NCI-H1105 (cell line): ENCODE measurements at places on chromosomes 4 and X.

GRCh38 chr4:94126669-94127068 lies 81.0 kb upstream of the SMARCAD1 start:
- no peak for DNase-seq

DNA sequence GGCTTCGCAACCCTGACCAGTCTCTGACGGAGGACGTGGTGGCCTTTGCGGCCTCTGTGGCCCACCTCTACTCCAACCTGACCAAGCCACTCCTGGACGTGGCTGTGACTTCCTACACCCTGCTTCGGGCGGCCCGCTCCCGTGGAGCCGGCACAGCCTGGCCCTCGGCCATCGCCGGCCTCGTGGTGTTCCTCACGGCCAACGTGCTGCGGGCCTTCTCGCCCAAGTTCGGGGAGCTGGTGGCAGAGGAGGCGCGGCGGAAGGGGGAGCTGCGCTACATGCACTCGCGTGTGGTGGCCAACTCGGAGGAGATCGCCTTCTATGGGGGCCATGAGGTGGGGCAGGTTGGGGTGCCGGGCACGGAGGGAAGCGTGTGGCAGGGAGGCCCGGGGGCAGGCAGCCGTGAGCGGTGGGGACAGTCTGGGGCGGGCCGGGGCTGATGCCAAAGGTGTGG lies 1.2 kb downstream of the ABCD1 start:
- no peak for DNase-seq

- DNase-seq = peak; percentile 1
Observed at GRCh38 chr4:159764343-159764952, 661.6 kb downstream of the RAPGEF2 start.

GRCh38 chrX:37543324-37543723 lies 28.1 kb upstream of the LANCL3 start:
- DNase-seq = no peak

GRCh38 chrX:85503258-85504158 lies 124.0 kb upstream of the POF1B start:
- peak; percentile 59 for DNase-seq

DNA sequence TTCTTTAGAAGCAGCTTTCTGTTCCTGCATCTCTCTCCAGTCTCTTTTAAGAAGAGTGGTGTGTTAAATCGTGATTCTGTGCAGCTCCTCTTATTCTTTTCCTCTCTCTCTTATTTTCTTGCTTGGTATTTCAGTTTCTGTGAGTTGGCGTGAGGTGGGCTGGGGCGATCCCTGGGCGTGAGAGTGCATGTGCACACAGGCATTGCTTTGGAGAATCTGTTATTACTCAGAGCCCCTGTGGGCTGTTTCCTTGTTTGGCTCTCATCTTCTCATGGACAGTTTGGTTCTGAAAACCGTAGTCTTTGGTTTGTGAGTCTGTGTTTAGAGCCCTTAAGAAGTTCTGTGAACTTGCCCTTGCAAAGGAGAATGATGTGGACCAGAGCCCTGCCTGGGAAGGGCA lies 97.2 kb upstream of the CLNK start:
- no peak for DNase-seq

DNA sequence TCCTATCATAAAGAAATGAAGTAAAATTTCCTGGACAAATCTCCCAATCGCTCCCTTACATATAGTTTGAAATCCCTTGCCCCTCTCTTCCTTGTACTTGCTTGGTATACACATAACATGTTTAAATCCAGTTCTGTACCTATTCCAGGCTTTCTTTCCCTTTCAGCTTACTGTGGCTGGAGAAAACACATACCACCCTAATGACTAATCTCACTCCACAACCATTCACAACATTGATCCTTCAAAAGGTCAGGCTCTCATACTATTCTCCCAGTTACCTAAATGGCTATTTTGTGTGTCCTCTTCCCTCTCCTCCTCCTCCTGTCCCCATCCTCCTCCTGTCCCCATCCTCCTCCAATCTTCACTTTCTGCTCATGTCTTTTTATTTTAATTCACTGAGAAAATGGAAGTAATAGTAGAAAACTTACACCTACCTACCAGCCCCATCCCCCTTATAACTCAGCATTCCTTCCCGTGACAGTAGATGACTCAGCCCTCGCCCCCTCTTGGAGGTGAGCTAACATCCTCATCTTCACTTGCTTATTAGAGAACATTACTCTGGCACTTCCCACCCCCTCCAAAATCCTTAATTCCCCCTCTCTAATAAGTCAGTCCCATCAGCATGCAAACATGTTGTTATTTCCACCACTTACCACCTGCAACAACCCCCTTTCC lies 77.5 kb downstream of the IL15 start:
- no peak for DNase-seq

- no peak for DNase-seq
Observed at GRCh38 chr4:53579826-53580225, 11.5 kb downstream of the LNX1 start.

GRCh38 chrX:82208975-82209374 lies 1007.1 kb downstream of the SH3BGRL start:
- no peak for DNase-seq

DNA sequence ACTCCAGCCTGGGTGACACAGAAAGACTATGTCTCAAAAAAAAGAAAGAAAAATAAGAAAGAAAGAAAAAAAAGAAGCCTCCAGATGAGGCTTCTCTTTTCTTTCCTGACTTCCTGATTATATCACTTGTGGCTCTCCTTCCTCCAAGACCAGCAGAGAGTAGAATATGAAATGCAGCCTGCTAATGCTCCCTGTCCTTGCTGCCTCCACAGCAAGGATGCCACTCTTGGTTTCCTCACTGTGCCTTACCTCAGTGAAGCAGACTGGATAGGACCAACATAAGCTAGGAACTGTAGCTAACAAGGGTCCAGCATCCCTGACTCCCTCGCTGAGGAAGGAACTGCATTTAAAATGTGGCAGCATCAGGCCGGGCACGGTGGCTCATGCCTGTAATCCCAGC lies 11.7 kb downstream of the SLC25A43 start:
- no peak for DNase-seq

GRCh38 chr4:101205916-101206315 lies 141.4 kb downstream of the PPP3CA start:
- no peak for DNase-seq

DNA sequence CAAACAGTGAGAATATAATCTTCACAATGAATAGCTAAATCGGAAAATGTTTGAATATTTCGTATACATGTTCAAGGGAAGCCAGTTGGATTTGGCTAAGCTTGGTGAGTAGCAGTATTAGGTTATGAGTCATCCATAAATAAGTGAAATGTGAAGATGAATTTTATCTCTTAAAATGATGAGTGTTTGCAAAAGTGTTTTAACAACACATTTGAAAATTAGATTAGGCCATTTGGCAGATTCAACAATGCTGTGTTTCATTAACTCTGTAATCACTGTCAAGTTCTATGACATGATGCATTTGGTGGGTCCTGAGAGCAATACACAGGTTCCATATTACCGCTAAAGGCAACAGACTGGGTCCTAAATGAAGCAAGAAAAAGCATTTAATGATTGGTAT lies 301.9 kb upstream of the PRPS2 start:
- DNase-seq = no peak

DNA sequence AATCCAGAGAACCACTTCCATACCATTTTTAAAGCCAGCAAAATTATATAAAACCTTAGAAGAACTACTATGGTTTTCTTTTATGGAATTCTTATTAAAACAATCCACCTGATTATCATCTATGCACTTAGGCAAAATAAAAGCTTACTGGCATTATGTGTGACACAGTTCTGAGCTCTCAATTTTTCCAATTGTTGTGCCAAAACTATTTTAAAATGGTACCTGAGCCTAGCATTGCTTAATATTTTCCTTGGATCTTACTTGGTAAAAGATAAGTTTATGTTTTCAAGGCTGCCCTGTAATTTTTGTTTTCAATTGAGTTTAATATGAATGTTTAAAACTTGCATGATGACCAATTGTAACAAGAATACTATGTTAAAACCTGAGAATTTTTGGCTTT lies 201.3 kb downstream of the MAD2L1 start:
- no peak for DNase-seq

DNA sequence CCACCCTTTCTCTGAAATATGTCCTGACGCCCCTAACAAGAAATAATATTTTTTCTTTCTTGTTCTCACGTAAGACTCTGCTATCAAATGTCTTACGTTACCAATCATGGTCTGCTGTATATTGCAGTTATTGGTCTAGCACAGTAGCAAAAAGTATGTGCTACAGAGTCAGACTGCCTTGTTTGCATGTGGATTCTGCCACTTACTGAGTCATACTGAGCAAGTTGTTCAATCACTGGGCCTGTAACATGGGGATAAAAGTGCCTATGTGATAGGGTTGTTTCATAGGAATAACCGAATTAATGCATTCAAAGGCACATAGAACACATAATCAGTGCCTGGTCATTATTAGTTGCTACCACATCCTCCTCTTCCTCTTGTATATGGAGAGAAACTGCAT lies 14.1 kb downstream of the RPGR start:
- no peak for DNase-seq

- no peak for DNase-seq
Observed at GRCh38 chr4:13215560-13215959, 268.6 kb downstream of the RAB28 start.

- no peak for DNase-seq
Observed at GRCh38 chrX:2474280-2474962, 26.4 kb downstream of the DHRSX start.

- no peak for DNase-seq
Observed at GRCh38 chrX:1885116-1885515, 270.3 kb downstream of the ASMT start.

GRCh38 chrX:38192007-38192810 lies 28.5 kb downstream of the SRPX start:
- DNase-seq = peak; percentile 21

DNA sequence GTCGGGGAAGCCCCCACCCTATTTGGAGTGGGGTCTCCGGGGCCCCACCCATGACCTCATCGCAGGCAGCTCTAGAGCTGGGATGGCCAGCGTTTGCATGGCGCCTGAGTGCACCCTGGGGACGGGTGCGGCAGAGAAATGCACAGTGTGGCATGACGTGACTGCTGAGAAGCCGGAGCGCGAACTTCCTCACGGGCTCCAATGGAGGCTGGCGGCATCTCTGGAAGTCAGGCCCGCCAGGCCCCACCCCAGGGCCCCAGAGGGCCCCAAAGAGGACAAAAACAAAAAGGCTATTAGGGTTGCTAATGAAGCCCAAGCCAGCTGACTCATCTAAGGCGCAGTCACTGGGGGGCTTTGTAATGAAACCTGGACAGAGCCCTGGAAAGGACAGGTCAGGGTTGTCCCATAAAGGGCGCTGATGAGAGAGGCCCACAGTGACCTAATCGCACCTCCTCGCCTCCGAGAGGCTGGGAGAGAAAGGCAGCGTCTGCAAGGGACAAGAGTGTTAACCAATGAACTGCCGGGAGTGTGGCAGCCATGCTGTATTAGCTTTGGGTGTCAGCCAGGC lies 86.0 kb upstream of the C1QTNF7 start:
- no peak for DNase-seq

GRCh38 chrX:87583679-87584078 lies 66.1 kb downstream of the KLHL4 start:
- no peak for DNase-seq

DNA sequence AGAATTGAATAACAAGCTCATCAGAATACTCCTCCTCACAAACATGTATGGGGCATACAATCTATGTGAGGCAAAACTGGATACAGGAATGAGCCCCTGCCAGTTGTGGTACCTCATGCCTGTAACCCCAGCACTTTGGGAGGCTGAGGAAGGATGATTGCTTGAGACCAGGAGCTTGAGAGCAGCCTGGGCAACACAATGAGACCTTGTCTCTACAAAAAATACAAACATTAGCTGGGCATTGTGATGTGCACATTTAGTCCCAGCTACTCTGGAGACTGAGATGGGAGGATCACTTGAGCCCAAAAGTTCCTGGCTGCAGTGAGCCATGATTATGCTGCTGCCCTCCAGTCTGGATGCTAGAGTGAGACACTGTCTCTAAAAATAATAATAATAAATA lies 611.0 kb downstream of the NLGN4X start:
- no peak for DNase-seq

GRCh38 chrX:109392895-109393294 lies 89.0 kb downstream of the GUCY2F start:
- DNase-seq = no peak

DNA sequence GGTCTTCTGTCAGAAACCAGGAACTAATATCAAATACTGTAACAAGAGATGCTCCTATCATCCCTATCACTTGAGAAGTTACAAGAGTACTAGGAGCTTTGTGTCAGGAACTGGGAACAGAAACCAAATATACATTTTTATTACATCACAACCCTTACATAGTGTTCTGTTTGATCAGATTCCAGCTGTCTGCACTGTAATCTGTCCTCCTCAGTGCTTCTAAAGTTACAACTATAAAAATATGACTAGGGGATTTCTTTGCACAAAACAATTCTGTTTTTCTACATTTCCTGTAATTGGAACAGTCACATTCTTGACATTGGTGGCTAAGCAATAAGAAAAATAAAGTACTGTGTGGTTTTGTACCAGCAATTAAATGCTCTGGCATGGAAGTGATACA lies 686.0 kb downstream of the PDHA2 start:
- no peak for DNase-seq

DNA sequence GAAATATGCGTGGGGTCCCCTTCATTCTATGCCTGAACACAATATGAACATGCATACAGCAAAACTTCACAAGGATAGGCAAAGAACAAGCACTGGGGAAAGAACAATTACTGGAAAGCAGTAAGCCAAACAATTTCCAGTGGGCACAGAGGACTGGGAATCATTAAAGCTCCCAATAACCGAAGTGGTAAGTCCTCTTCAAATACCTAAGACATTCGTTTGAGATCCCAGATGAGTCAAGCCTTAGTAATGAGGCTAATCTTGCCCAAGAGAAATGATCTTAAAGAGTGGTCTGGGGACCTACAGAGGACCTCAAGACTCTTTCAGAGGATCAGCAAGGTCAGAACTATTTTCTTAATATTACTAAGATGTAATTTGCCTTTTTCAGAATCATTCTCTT lies 28.6 kb downstream of the ANAPC10 start:
- no peak for DNase-seq

DNA sequence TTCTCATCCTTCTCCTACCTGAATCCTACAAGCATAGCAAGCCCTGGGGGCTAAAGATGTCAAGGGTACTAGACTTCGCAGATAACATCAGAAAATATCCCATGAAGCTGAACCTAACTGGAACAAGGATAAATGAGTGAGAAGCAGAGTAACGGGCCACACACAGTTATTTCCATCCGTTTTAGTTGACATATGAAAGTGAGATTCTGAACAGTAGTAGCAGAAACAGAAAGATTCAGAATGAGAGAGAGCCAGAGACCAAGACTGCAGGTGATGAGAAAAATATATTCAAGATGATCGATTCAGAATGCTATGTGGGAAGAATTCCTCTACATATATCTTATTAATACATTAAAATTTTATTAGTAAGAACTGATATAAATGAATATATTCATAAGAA lies 165.1 kb downstream of the TSPAN5 start:
- no peak for DNase-seq
